CD14-positive monocyte (primary cell): ENCODE measurements at places on chromosomes 2 and 18. TPM values are rescaled to one million over a fixed set of nuclear protein-coding genes. Genes with fewer than 3 reads are reported as not detected.

GRCh38 chr18:78782951-78783563 lies 196.6 kb upstream of the SALL3 start:
- H3K36me3 ChIP-seq: no peaks in the 10 kb centered on the region
- DNase-seq: no peak

- peaks cover 29% of the 10 kb centered on the region for H3K36me3 ChIP-seq
- no peaks in the 10 kb centered on the region for H3K27me3 ChIP-seq
- no peak for DNase-seq
- peak overlapping the region; percentile 53 for H3K27ac ChIP-seq
- H3K4me1 ChIP-seq: peaks cover 45% of the 10 kb centered on the region
- H3K4me3 ChIP-seq: no peak overlapping the region
These were observed 14.2 kb downstream of the NAGK start for GRCh38 chr2:71082402-71083252.

- no peak overlapping the region for H3K27ac ChIP-seq
- no peak overlapping the region for H3K4me3 ChIP-seq
- no peaks in the 10 kb centered on the region for H3K36me3 ChIP-seq
- peaks cover 18% of the 10 kb centered on the region for H3K4me1 ChIP-seq
These were observed 39.2 kb downstream of the SEMA4F start for GRCh38 chr2:74693213-74693612.

XIRP2 gene
- polyA plus RNA-seq: not detected

DNA sequence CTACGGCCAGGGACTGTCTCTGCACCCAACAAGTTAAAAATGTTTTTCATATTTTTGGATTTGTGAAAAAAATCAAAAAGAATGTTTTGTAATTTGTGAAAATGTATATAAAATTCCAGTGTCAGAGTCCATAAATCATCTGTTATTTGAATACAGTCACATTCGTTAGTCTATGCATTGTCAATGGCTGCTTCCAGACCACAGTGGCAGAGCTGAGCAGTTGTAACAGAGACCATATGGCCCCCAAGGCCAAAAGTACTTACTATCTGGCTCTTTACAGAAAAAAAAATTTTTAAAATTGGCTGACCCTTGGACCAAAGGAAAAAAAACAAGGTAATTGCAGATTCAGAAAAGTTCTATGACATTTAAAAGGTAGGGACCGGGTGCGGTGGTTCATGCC lies 86.7 kb upstream of the ATL2 start:
- DNase-seq: no peak
- H3K36me3 ChIP-seq: no peaks in the 10 kb centered on the region
- no peak overlapping the region for H3K4me3 ChIP-seq
- no peaks in the 10 kb centered on the region for H3K27me3 ChIP-seq

DNA sequence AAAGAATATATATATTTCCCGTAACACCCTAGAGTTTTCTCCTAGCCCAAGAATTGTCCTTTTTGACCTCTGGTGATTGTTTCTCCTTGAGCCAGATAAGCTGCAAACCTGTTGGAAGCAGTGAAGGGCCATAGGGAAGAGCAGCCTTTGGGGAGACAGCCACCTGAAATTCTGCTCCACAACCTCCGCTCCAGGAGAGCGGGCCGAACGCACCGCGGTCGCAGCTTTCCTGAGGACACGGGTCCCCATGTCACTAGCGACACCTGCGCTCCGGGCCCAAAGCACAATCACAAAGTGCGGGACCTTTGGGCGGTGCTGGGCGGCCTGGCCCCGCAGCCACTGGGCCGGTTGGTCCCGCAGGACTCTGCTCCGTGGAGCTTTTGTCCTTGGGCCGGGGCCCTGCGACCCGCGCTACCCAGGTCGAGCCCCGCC lies 557 bp upstream of the DSG2 start:
- H3K27me3 ChIP-seq: peaks cover 49% of the 10 kb centered on the region
- no peak for DNase-seq
- H3K4me3 ChIP-seq: peak overlapping the region; percentile 70
- peaks cover 11% of the 10 kb centered on the region for H3K4me1 ChIP-seq

GRCh38 chr2:239261796-239262483 lies 138.9 kb downstream of the HDAC4 start:
- peaks cover 98% of the 10 kb centered on the region for H3K4me1 ChIP-seq
- DNase-seq: no peak
- no peak overlapping the region for H3K4me3 ChIP-seq
- peak overlapping the region; percentile 95 for H3K27ac ChIP-seq
- H3K27me3 ChIP-seq: no peaks in the 10 kb centered on the region

GRCh38 chr2:240786871-240787311 lies 33.1 kb downstream of the KIF1A start:
- no peak overlapping the region for H3K4me3 ChIP-seq
- H3K27ac ChIP-seq: no peak overlapping the region
- no peaks in the 10 kb centered on the region for H3K27me3 ChIP-seq
- DNase-seq: no peak

GRCh38 chr2:224576088-224576715 lies 9.0 kb downstream of the CUL3 start:
- peak; percentile 11 for DNase-seq
- H3K4me3 ChIP-seq: peak overlapping the region; percentile 18
- H3K4me1 ChIP-seq: peaks cover 33% of the 10 kb centered on the region
- no peaks in the 10 kb centered on the region for H3K27me3 ChIP-seq
- peak overlapping the region; percentile 54 for H3K27ac ChIP-seq
- H3K36me3 ChIP-seq: no peaks in the 10 kb centered on the region

OSGEPL1 gene
- polyA plus RNA-seq: 2.6 TPM

- no peaks in the 10 kb centered on the region for H3K4me1 ChIP-seq
- no peak overlapping the region for H3K27ac ChIP-seq
- H3K27me3 ChIP-seq: no peaks in the 10 kb centered on the region
- peaks cover 13% of the 10 kb centered on the region for H3K36me3 ChIP-seq
- no peak overlapping the region for H3K4me3 ChIP-seq
These were observed 179.6 kb downstream of the MGAT5 start for GRCh38 chr2:134433469-134433868.
